ENCODE measurements at places on chromosomes 5 and 9.

- DNase-seq, result no peak
These were observed 69.8 kb downstream of the ADAMTS2 start for GRCh38 chr5:179275381-179275878.

DNA sequence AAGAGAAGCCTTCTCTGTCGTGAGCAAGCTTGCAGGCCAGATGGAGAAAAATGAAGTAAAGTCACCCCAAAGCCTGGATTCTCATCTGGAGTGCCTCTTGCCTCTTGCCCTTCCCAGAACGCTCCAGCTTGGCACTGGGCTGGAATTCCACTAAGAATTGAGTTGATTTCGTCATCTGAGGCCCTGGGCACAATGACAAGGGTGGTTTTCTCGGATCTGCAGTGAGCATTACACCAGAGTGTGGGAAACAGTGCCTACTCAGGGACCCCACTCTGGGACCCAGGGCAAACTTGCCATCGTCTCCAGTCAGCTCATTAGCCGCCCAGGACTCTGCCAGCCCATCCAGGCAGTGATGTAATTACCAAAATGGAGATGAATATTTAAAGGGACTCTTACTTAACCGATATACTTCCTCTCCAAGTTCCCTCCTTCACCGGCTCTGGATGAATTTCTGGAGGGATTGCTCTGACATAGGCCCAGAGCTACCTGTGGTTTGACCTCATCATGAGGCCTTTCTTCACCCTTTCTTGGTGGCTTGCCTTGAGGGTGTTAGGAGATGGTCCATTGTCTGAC lies 44.7 kb upstream of the LCP2 start:
- DNase-seq, result no peak

DNA sequence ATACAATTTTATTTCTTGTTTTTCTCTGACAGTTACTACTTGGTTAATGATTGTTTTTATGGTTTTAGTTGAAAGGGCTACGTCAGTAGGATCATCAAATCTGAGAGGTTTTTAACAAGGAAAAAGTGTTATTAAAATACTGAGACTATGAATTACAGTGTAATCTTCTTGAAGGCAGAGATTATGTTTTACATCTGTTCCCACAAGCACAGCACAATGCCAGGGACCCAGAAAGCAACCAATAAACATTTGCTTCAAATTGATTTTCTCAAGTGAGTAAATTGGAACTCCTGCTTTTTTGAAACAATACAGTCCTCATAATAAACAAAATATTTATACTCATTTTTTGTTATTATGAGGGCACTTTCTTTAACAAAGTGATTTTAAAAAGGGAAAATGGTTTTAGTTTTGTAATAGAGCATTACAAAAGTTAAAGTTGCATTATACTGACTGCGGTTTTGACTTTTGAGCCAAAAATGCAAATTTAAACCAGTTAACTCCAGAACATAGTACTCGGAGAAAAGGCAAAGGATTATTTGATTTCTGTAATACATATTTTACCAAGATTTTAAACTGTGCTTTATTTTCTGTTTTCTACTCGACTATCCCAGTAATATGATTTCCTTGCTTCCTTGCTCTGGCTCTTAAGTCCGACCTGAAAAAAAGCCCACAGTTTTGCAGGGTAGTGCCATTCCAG lies 176.9 kb downstream of the GDNF start:
- no peak for DNase-seq

- no peak for DNase-seq
These were observed 462.1 kb upstream of the GRAMD2B start for GRCh38 chr5:125961150-125961549.

GRCh38 chr5:134189031-134189430 lies 12.3 kb upstream of the SKP1 start:
- DNase-seq, result no peak

Measured in progenitor cell of endocrine pancreas (in vitro differentiated cells).